CD8-positive, alpha-beta memory T cell (primary cell): ENCODE measurements at places on chromosomes 7 and 10. TPM values are rescaled to one million over a fixed set of nuclear protein-coding genes. Genes with fewer than 3 reads are reported as not detected.
A peak's percentile ranks its signal among the peaks of the same experiment; 100 is the strongest.

DNA sequence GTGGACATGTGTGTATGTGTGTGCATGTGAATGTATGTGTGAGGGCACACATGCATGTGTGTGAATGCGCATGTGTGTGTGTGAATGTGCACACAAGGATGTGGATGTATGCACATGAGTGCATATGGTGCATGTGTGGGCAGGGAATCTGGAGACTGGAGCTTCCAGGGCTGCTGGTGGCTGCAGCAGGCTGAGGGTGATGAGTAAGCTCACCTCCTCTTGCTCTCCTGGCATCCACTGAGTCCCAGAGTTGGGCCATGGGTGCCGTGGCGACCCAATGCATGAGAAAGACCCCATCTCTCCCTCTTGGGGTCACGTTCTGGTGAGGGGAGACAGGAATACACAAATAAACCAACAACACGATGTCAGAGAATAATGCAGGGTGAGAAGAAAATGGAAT is 33.3 kb upstream of the COL13A1 start:
- no peak for DNase-seq

- DNase-seq, result no peak
Observed at GRCh38 chr10:69406302-69406811, 10.4 kb downstream of the TACR2 start.

DNA sequence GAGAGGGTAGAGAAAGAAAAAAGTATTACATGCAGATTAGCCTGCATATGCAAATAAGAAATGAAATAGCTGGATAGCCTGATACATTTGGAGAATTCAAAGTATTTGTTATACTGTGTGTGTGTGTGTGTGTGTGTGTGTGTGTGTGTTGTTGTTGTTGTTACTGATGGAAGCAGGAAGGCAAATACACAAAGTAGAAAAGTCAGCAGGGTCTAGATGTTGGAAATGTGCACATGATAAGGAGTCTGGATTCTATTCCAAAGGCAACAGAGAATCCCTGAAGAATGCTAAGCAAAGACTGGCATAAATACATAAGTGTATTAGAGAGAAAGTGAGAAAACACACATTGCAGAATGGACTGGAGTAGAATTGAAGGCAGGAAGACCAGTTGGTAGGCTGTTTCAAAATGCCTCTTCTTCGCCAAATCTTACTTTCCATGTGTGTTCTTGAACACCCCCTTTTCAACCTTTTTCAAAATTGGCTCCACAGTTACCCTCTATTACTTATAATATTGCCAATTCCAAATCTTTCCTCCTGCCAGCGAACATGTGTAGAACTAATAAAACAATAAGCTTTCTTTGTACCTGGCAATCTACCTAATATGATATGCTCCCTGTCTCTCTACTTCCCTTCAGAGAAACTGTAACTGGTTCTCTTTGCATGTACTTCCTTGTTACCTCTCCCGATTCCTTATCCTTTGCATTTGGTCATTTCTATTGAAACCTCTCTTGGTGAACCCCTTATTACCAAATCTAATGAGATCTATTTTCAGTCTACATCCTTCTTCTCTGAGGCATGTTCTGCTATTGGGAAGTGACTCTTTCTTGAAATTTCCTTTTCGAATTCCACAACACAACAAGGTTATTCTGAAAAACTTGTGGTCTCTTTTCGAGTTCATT is 6.2 kb downstream of the CPED1 start:
- DNase-seq, result no peak

GRCh38 chr10:2680821-2681220 is 386.5 kb upstream of the PFKP start:
- DNase-seq, result no peak

- no peak for DNase-seq
Observed at GRCh38 chr7:34837801-34838201, 179.8 kb downstream of the NPSR1 start.

GRCh38 chr7:129454249-129454551 is 20.0 kb downstream of the STRIP2 start:
- DNase-seq, result no peak

DNA sequence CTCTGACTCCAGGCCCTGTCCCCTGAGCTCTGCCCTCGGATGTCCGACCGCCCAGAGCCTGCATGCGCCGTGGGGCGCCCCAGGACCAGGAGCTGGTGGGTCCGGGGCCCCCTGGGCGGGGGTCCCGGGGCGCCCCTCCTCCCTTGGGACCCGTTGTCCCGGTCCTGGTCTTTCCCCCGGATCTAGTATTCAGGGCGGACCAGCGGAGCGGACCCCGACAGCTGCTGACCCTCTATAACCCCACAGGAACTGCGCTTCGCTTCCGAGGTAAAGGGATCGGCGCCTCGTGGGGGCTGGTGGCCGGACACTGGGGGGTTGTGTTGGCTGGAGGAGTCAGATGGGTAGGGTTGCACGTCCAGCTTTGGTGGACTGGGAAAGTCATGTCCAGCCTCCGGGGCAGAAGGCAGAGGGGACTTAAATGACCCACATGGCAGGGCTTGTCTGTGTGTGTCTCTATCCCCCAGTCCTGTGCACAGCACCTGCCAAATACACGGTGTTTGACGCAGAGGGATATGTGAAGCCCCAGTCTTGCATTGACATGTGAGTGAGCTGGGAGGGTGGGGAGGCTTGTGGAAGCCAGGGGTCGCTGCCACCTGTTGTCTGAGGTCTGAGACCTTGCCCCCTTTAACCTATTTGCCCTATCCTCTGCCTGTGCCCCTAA is 520 bp downstream of the MOSPD3 start:
- peak; percentile 17 for DNase-seq

The CLEC5A gene
- total RNA-seq, result 0.29 TPM

The PRR15 gene
- total RNA-seq, result not detected
